Thyroid gland (tissue), 4 donors: ENCODE measurements at places on chromosomes 16 and 17. TPM values are rescaled to one million over a fixed set of nuclear protein-coding genes. Genes with fewer than 3 reads are reported as not detected.

DNA sequence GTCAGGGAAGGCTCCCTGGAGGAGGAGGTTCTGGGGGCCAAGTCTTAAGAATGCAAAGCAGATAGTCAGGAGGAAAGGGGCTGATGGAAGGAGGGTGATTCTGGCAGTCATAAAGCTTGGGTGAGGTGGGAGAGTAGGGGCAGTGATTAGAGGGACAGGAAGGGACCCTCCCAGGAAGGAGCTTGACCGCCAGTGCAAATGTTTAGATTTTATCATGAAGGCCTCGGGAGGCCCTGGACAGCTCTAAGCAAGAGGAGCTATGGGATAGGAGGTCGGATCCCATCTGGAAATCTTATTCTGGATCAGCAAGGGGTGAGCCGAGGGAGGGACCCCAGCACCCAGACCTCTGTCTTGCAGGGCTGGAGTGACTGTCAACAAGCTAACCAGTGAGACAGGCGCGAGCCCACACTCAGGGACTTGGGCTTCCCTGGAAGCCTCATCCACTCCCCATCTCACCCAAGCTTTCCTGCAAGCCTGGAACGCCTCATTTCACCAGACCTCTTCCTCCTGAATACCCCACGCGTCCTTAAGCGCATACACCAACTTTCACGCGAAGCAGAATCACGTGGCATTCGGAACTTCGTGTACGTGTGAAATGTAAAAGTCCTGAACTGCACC, 52.0 kb upstream of the CBX4 start:
- H3K36me3 ChIP-seq = no peaks in the 10 kb centered on the region
- no peaks in the 10 kb centered on the region for H3K4me1 ChIP-seq
- H3K27me3 ChIP-seq = no peaks in the 10 kb centered on the region
- no peak for DNase-seq
- H3K27ac ChIP-seq = no peak overlapping the region
- H3K4me3 ChIP-seq = no peak overlapping the region

DNA sequence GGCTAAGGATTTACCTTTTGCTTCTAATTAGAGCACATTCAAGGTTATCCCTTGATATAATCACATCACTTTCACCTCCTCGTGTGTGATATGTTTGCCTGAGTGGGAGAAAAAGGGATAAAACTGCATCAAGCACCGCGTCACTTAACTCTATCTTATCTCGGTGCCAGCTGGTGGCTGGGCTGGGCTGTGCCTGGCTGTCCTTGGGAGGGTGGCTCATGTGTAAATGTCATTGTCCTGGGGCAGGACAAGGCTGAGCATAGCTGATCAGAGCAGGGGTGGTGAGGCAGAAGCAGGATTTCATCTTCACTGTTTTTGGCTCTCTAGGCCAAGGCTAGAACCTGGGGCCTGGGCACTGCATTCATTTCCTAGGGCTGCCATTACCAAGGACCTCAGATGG, 105.3 kb downstream of the RAP1GAP2 start:
- H3K27me3 ChIP-seq = no peaks in the 10 kb centered on the region
- no peak overlapping the region for H3K27ac ChIP-seq
- H3K36me3 ChIP-seq = no peaks in the 10 kb centered on the region
- no peaks in the 10 kb centered on the region for H3K4me1 ChIP-seq

Gene MVP
- 127 TPM for total RNA-seq

DNA sequence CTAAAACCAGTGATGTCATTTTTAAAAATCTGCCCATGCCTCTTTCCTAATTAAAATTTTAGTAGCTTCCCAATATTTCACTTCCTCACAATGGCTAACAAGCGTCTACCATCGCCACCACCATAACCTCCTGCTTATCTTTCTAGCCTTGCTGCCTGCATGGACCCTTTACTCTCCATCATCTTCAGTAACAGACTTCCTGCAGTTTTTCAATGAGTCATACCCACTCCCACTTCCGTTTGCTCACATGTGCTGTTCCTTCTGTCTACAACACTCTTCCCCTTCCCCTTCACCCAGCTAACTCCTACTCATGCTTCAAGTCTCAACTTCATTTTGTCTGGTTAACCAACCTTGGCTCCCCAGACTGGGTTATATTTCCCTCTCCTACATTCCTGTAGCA, 12.8 kb upstream of the SKAP1 start:
- no peaks in the 10 kb centered on the region for H3K36me3 ChIP-seq
- no peaks in the 10 kb centered on the region for H3K27me3 ChIP-seq
- no peak for DNase-seq

Gene KRT39
- not detected for total RNA-seq

DNA sequence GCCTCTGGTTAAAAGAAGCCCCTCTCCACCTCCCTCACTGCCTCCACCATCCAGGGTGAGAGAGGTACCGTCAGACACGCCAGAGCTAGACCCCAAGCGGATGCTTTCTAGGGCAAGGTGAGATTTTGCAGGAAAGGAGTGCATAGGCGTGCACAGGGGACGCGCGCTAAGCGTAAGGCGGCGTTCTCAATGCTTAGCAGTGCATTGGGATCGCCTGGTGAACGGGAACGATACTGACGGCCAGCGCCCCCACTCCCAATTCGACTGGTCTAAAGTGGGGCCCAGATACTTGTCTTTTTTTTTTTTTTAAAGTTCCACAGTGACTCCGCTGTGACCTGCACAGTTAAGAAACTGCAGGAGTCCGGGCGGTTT, 57.9 kb upstream of the CREBBP start:
- no peak overlapping the region for H3K4me3 ChIP-seq
- peaks cover 15% of the 10 kb centered on the region for H3K4me1 ChIP-seq
- no peaks in the 10 kb centered on the region for H3K36me3 ChIP-seq

DNA sequence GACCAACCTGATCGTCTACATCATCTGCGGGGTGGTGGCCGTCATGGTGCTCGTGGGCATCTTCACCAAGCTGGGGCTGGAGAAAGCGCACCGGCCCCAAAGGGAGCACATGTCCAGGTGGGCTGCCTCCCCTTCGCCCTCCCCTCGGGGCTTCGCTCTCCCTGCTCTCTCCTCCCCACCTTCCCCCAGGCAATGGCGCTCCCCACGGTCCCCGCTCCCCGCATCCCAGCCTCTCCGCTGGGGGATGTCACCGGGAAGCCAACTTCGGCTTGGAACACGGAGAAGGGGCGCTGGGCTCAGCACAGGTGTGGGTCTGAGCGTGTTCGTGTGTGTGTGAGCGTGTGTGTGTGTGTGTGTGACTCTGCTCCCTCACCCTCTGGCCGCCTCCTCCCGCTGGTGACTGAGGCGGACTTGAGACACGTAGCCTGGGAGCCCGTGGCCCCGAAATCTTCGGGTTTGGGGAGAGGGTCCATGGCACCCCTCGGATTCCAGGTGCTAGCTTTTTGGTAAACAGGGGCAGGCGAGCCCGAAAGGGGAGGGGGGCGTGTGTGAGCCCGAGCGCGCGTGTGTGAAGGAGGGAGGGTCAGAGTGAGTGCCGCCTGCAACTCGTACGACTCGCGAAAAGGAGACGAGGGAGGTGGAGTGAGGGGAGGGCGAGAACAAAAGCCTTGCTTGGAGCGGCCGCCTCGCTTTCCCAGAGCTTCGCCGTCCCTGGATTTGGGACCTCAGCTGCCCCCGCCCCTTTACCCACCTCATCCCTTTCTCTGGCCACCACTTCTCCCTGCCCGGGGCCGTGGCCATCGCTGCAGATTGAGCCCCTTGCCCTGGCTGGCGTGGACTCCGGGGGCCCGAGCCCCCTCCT, 1.3 kb downstream of the SHISA9 start:
- peaks cover 18% of the 10 kb centered on the region for H3K27me3 ChIP-seq
- peaks cover 5% of the 10 kb centered on the region for H3K4me1 ChIP-seq
- H3K27ac ChIP-seq = no peak overlapping the region
- no peaks in the 10 kb centered on the region for H3K36me3 ChIP-seq

Gene MYH11
- 19.5 TPM for total RNA-seq

DNA sequence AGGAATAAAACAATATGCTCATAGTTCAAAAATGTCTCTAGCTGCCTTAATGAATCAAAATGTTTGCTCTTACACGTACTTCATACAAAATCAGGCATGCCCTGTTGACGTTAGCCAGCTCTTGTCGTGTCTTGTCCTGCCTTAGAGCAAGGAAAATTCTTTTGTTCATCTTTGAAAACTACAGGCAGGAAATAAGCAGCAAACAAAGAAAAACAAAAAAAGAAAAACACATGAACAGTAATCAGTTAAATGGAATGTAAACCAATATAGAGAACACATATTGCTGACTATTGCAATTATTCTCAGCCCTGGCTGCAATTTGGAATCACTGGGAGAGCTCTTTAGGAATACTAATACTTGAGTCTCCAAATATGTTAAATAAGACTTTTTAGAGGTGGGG, 1.7 kb downstream of the CAPNS2 start:
- DNase-seq = no peak
- H3K4me1 ChIP-seq = peaks cover 37% of the 10 kb centered on the region
- H3K27ac ChIP-seq = peak overlapping the region; percentile 57
- no peaks in the 10 kb centered on the region for H3K27me3 ChIP-seq
- no peak overlapping the region for H3K4me3 ChIP-seq

Gene EPN3
- 3.5 TPM for total RNA-seq

DNA sequence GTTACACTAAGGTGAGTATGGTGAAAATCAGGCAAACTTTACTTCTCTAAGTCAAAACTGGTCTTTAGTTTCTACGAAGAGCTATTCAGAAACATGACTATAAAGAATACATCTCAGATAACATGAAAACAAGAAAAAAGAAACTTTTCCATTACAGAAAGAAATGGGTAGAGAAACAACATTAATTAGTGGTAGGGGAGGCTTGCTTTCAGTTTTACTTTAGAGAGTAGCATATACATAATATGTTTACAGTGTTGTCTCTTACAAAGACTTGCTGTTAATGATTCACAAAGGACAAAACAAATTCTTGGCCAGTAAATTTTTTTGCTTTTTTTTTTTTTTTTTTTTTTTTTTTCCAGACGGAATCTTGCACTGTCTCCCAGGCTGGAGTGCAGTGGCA, 34.2 kb downstream of the CRLF3 start:
- DNase-seq = no peak
- H3K36me3 ChIP-seq = peaks cover 4% of the 10 kb centered on the region

Gene CD300A
- total RNA-seq = 5.8 TPM

DNA sequence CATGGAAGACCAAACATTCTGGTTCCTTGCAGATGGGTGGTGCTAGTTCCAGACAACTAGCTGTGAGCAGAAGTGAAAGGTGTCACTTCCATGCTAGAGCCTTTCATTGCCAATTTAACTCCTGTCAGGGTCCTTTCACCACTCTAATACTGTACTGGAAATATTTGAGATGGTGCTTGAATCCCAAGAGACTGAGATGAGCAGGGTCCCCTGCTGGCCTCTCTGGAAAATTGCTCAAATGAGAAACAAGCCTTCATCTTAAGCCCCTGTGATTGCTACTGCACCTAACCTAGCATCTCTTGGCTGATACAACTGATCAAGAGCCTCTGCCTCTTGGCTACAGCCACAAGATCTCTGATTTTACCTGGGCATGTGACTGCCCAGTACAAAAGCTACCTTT, 7.4 kb upstream of the VAC14 start:
- no peaks in the 10 kb centered on the region for H3K27me3 ChIP-seq
- no peak overlapping the region for H3K4me3 ChIP-seq
- DNase-seq = no peak
- H3K4me1 ChIP-seq = no peaks in the 10 kb centered on the region
- no peaks in the 10 kb centered on the region for H3K36me3 ChIP-seq

Gene SPATA32
- not detected for total RNA-seq

DNA sequence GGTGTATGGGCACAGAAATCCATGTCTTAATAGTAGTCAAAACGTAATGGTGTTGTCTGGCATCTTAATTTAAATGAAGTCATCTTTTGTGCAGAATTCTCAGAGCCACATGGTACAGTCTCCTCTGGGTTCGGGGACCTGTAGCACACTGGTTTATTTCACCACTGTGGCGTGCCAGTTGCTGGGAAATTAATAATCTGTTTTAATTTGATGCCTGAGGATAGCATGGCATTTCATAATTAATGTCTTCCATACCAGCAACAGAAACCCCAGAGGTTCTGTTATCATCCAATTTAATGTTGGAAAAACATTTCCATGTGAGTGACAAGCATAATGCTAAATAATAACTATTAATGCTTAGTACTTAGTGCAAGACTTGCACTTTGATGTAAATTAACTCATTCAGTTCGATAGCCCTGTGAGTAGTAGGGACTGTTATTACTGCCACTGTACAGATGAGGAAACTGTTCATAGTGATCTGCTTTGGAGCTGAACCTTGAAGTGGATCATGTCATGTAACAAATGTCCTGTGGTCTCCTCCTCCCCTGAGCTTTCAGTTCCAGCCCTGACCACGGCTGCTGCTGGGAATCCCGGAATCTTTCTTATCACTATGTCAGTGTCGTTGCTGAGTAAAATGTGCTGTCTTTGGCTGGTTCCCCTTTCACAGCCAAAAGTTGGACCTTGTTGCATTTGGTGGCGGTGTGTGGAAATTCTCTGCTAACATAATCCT, 51.2 kb downstream of the SNX29 start:
- no peak overlapping the region for H3K4me3 ChIP-seq
- no peaks in the 10 kb centered on the region for H3K36me3 ChIP-seq
- H3K27me3 ChIP-seq = no peaks in the 10 kb centered on the region
- no peak for DNase-seq
- no peaks in the 10 kb centered on the region for H3K4me1 ChIP-seq
- H3K27ac ChIP-seq = peak overlapping the region; percentile 19
